ENCODE measurements at places on chromosomes 1 and 21. TPM values are rescaled to one million over a fixed set of nuclear protein-coding genes. Genes with fewer than 3 reads are reported as not detected.

DNA sequence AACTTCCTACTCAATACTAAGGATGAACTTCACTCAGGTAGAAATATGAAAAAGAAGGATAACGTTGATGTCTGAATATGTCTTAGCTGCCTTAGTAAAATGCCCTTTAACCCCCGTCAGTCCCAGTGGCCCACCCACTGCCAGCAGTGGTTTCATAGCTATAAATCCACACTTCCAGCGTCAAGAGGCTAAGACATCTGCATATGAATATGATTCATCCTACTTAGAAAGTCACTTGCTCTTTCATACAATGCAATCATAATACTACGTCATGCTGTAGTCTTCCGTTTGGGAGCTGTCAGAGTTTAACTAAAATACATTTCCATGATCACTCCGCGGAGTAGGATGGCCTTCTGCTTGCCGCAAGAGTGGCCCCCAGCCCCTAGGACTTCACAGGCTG, 247.3 kb downstream of the SDCCAG8 start:
- H3K27ac ChIP-seq, result no peak overlapping the region
- peaks cover 7% of the 10 kb centered on the region for H3K36me3 ChIP-seq
- H3K4me1 ChIP-seq, result no peaks in the 10 kb centered on the region

GRCh38 chr1:243288062-243288461, 32.2 kb downstream of the SDCCAG8 start:
- no peaks in the 10 kb centered on the region for H3K27me3 ChIP-seq
- peak; percentile 14 for DNase-seq
- H3K4me3 ChIP-seq, result no peak overlapping the region
- peaks cover 50% of the 10 kb centered on the region for H3K4me1 ChIP-seq
- H3K27ac ChIP-seq, result peak overlapping the region; percentile 98
- H3K36me3 ChIP-seq, result peaks cover 2% of the 10 kb centered on the region

GRCh38 chr21:15860541-15860940, 130.8 kb downstream of the USP25 start:
- peaks cover 7% of the 10 kb centered on the region for H3K4me1 ChIP-seq
- H3K4me3 ChIP-seq, result no peak overlapping the region
- peaks cover 12% of the 10 kb centered on the region for H3K36me3 ChIP-seq
- H3K27me3 ChIP-seq, result no peaks in the 10 kb centered on the region

DNA sequence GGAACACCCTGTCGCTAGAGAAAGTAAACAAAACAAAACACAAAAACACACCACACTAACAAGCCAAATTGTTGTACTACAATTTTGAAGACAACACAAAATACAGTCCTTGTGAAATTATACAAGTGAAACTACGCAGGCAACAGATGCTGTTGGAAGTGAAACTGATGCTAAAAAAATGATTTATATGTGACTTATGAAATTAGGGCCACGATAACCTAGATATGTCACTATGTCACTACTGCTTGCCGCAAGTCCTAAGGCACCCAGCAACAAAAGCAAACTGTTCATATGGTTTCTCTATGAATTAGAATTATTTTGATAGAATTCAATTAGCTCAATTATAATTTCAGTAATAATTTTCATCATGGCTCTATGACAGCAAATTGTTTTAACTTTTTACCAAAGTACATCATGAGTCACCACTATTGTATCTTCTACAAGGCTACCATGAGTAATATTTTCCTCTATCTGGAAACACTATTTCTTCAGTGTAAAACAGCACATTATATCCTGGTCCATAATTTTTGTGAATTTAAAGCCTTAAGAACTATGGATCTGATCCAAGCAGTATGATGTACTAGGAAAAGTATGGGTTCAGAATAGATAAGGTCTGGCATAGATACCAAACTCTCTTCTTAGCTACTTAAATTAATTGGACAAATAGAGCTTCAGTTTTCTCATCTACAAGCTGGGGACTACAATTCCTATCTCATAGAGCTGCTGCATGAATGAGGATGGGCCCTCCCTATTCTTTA, 216.3 kb downstream of the COL11A1 start:
- no peaks in the 10 kb centered on the region for H3K27me3 ChIP-seq
- peaks cover 6% of the 10 kb centered on the region for H3K4me1 ChIP-seq
- DNase-seq, result peak; percentile 75
- H3K4me3 ChIP-seq, result no peak overlapping the region

ZNF593OS gene
- total RNA-seq, result not detected

GRCh38 chr1:221302357-221302756, 423.1 kb downstream of the HLX start:
- DNase-seq, result no peak
- H3K4me3 ChIP-seq, result no peak overlapping the region
- no peaks in the 10 kb centered on the region for H3K36me3 ChIP-seq
- H3K4me1 ChIP-seq, result no peaks in the 10 kb centered on the region
- no peaks in the 10 kb centered on the region for H3K27me3 ChIP-seq

DNA sequence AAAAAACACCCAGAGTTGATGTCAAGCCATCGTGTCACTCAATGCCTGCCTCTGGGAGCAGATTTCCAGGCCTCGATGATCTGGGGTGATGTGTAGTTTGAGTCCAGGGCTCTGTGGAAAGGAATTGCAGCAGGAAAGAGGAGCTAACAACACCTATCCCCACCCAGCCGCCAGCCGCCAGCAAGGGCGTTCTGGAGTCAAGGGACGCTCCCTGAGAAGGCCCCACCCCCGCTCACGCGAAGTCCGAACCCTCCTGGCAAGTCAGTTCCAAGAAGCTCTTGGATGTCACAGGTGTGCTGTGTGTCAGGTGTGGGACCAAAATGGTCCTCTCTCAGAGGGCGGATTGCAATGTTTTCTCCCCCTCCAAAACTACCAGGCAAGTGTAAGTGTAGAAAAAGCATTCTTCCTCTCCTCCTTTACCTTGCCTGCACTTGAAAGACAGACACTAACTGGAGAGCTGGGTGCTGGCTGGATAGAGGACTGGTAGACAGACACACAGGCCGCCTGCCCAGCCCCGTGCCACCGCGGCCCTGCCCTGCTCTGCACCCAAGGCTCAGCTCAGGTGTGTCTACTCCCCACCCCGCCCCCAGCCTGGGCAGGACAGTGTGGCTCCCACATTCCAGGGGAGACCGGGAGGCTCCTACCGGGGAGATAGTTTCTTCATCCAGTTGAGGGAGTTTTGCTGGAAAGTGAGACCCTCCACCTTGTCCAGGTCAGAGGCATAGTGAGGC, 8.5 kb downstream of the AGT start:
- no peak overlapping the region for H3K4me3 ChIP-seq
- no peaks in the 10 kb centered on the region for H3K4me1 ChIP-seq
- H3K36me3 ChIP-seq, result no peaks in the 10 kb centered on the region
- DNase-seq, result no peak
- H3K27ac ChIP-seq, result no peak overlapping the region

DNA sequence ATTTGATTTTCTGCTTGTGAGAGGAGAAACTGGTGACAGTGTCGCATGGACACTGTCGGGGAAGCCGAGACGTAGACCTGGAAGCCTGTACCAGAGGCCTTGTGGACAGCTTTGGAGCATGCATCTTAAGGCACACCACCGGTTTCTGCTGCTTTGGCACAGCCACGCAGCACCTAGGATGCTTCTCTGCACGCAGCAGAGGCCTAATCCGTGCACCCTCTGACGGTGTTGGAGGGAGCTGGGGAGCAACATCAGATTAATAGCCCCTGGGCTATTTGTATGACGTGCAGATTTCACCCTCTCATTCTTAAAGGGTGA, 30.3 kb downstream of the TEX35 start:
- no peak overlapping the region for H3K27ac ChIP-seq
- peak overlapping the region; percentile 48 for H3K4me3 ChIP-seq
- no peaks in the 10 kb centered on the region for H3K36me3 ChIP-seq
- no peaks in the 10 kb centered on the region for H3K27me3 ChIP-seq

DNA sequence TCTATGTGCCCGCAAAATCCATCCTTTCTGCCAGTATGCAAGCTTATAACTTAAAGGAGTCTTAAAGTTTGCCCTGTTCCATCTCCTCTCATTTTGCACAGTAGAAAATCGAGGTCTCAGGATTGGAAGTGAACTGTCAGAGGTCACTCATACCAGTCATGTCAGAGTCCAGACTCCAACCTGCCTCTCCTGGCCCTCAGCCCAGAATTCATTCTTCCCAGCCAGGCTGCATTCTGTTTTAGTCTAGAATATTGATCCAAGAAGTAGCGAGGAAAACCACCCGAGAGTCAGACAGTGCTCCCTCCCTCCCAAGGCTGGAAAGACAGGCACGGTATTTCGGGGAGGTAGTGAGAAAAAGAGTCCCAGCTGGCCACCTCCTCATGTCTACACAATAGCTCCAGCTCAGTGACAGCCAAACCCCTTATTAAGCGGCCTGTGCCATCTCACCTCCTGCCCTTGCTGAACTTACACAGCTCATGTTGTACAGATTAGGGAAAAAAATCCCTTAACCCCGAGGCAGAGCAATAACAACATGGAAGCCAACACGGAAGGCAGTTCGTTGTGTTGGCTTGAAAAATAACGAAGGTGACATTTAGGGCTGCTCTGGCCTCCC, 89.4 kb downstream of the OMA1 start:
- H3K27me3 ChIP-seq, result no peaks in the 10 kb centered on the region
- no peaks in the 10 kb centered on the region for H3K4me1 ChIP-seq
- no peak for DNase-seq
- H3K4me3 ChIP-seq, result no peak overlapping the region

- no peak overlapping the region for H3K27ac ChIP-seq
- H3K4me1 ChIP-seq, result no peaks in the 10 kb centered on the region
- H3K36me3 ChIP-seq, result no peaks in the 10 kb centered on the region
- no peaks in the 10 kb centered on the region for H3K27me3 ChIP-seq
These were observed 150.5 kb upstream of the GRIK3 start for GRCh38 chr1:37184789-37185188.

- peaks cover 7% of the 10 kb centered on the region for H3K4me1 ChIP-seq
- H3K27me3 ChIP-seq, result no peaks in the 10 kb centered on the region
- no peak for DNase-seq
These were observed 5.3 kb downstream of the CHD1L start for GRCh38 chr1:147247656-147248238.

- H3K4me1 ChIP-seq, result peaks cover 19% of the 10 kb centered on the region
- H3K27ac ChIP-seq, result no peak overlapping the region
- H3K36me3 ChIP-seq, result no peaks in the 10 kb centered on the region
- no peak for DNase-seq
These were observed 2.1 kb downstream of the GPR161 start for GRCh38 chr1:168134642-168135041.

AIM2 gene
- not detected for total RNA-seq

PTPRC gene
- total RNA-seq, result not detected

DNA sequence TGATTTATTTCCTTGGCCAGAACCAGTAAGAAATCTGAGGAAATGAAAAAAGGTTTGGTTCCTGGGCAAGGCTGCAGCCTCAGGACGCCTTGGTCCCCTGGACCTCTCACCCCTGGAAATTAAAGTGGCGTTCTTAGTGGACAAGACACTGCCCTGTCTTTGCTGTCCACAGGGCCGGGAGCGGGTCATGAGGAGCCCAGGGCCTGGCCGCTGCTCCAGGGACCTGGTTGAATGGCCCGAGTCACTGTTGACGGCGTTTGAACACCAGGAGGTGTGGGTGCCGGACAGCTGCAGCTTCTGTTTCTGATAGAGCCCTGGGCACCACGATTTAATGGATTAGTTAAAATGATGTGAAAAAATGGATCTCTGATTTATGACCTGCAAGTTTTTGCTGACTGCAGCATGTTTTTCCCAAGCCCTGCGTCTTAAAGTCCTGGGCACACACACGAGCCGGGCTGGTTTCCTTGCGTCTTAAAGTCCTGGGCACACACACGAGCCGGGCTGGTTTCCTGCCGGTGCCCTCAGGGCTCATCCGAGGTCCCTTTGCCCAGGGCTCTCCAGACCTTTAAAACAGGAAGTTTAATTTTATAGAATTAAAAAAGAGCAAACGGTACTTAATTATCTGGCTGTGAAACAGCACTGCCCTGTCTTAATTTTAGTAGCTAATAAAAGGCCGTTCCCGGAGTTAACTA, 74.1 kb upstream of the ACTRT2 start:
- no peaks in the 10 kb centered on the region for H3K36me3 ChIP-seq
- H3K27ac ChIP-seq, result no peak overlapping the region
- no peak for DNase-seq
- no peaks in the 10 kb centered on the region for H3K4me1 ChIP-seq
- H3K27me3 ChIP-seq, result no peaks in the 10 kb centered on the region
- no peak overlapping the region for H3K4me3 ChIP-seq

GRCh38 chr21:16454399-16454798, 724.6 kb downstream of the USP25 start:
- no peaks in the 10 kb centered on the region for H3K36me3 ChIP-seq
- no peak overlapping the region for H3K4me3 ChIP-seq
- peak; percentile 49 for DNase-seq
- no peaks in the 10 kb centered on the region for H3K27me3 ChIP-seq
- no peak overlapping the region for H3K27ac ChIP-seq

CASQ2 gene
- total RNA-seq, result not detected

DNA sequence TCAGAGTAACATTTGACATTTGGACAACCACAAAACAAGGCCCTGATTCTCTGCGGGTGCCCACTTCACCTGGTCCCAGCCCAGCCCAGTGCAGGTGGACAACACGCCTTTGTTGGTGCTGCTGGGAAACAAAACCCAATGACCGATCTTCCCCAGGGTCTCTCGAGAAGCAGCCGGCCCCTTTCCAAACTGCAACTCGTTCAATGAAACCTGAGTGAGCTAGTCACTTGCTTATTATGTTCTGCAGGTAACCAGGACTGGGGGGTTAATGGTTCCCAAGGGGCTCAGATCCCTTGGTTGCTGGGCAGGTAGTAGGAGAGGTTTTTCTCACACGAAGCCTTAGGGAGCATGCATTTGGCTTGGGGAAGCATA, 42.9 kb downstream of the ABCG1 start:
- no peak overlapping the region for H3K27ac ChIP-seq
- H3K27me3 ChIP-seq, result no peaks in the 10 kb centered on the region
- H3K4me1 ChIP-seq, result peaks cover 25% of the 10 kb centered on the region
- DNase-seq, result no peak
- H3K36me3 ChIP-seq, result no peaks in the 10 kb centered on the region

GRCh38 chr1:116111524-116112021, 374 bp downstream of the MAB21L3 start:
- no peak for DNase-seq
- no peaks in the 10 kb centered on the region for H3K4me1 ChIP-seq
- H3K4me3 ChIP-seq, result no peak overlapping the region
- H3K27ac ChIP-seq, result no peak overlapping the region
- H3K27me3 ChIP-seq, result no peaks in the 10 kb centered on the region

- H3K27me3 ChIP-seq, result peaks cover 2% of the 10 kb centered on the region
- no peak overlapping the region for H3K4me3 ChIP-seq
- no peak overlapping the region for H3K27ac ChIP-seq
These were observed 10.9 kb upstream of the RWDD3 start for GRCh38 chr1:95223110-95223509.

HSF2BP gene
- 0.67 TPM for total RNA-seq

DNA sequence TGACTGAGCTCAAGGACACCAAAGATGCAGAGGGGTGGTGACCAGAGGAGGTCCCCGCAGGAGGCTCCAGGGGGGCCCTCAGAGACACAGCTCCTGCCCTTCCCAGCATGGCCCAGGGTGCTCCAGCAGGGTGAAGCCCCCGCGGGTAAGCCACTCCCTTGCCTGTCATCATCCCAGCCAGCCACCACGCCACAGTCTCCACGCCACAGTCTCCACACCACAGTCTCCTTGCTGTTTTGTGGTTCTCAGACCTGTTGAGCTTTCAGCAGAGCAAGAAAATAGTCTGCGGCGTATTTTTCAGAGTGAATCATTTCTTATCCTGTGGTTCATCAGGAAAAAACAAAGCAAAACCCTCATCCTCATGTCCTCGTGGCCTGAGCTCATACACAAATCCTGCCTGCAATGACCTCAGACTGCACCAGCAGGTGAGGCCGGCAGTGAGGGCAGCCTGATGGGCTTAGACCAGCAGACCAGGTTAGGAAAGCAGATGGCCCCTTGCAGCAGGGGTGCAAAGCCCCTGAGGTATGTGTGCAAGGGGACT, 25.7 kb upstream of the ABCG1 start:
- H3K4me3 ChIP-seq, result no peak overlapping the region
- no peak overlapping the region for H3K27ac ChIP-seq
- DNase-seq, result peak; percentile 27
- H3K36me3 ChIP-seq, result no peaks in the 10 kb centered on the region
- peaks cover 8% of the 10 kb centered on the region for H3K4me1 ChIP-seq
